HepG2 (cell line): ENCODE measurements at places on chromosomes 1 and 21.

DNA sequence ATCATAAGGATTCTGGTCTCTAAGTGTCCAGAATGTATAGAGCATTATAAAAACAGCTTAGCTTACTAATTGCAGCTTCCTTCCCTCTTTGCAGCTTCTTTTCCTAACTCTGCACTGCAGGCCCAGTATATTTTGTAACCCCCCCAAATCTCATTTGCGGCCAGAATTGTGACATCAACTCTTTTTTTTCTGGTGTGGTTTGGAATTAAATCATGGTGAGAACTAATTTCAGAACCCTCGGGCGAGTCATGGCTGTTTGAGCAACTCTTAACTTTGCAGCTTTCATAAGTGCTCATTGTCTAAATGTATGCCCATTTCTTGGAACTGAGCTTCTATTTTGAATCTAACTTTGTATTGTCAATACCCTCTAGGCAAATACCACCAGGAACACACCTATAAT lies 187.4 kb downstream of the CYYR1 start:
- no peak overlapping the region for H3K4me3 ChIP-seq
- H3K4me1 ChIP-seq: no peaks in the 10 kb centered on the region
- no peak for DNase-seq
- no peak overlapping the region for H3K27ac ChIP-seq

GRCh38 chr1:43358121-43358745 lies 548 bp upstream of the CDC20 start:
- H3K4me3 ChIP-seq: peak overlapping the region; percentile 92
- peaks cover 9% of the 10 kb centered on the region for H3K36me3 ChIP-seq
- peaks cover 60% of the 10 kb centered on the region for H3K4me1 ChIP-seq
- H3K27ac ChIP-seq: peak overlapping the region; percentile 64
- no peak for DNase-seq

GRCh38 chr1:215557992-215558626 lies 9.0 kb upstream of the KCTD3 start:
- DNase-seq: peak; percentile 65
- peaks cover 30% of the 10 kb centered on the region for H3K4me1 ChIP-seq

DNA sequence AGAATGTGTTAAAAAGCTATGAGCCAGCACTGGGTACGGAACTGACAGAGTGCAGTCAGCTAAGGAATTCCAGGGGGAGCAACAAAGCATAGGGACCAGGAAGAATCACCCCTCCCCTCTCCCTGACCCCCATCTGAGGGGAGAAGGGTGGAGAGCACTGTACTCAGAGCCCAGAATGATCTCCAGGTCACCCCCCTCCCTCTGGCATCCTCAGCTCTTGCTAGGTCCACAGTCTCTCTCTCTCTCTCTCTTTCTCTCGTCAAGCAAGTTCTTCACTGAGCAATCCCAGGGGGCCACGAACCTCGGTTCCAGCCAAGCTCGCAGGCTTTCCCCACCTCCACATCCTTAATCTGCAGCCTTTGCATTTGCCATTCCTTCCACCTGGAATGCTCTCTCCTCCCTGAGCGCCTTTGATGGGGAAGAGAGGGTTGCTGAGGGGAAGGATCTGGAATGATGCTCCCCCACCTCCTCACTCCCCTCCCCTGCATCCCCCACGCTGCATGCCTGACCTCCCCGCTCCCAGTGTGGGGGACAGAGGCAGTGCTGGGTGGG lies 6.7 kb upstream of the WASF2 start:
- no peaks in the 10 kb centered on the region for H3K27me3 ChIP-seq
- no peak overlapping the region for H3K27ac ChIP-seq
- H3K4me3 ChIP-seq: peak overlapping the region; percentile 57
- peaks cover 39% of the 10 kb centered on the region for H3K4me1 ChIP-seq
- DNase-seq: no peak

DNA sequence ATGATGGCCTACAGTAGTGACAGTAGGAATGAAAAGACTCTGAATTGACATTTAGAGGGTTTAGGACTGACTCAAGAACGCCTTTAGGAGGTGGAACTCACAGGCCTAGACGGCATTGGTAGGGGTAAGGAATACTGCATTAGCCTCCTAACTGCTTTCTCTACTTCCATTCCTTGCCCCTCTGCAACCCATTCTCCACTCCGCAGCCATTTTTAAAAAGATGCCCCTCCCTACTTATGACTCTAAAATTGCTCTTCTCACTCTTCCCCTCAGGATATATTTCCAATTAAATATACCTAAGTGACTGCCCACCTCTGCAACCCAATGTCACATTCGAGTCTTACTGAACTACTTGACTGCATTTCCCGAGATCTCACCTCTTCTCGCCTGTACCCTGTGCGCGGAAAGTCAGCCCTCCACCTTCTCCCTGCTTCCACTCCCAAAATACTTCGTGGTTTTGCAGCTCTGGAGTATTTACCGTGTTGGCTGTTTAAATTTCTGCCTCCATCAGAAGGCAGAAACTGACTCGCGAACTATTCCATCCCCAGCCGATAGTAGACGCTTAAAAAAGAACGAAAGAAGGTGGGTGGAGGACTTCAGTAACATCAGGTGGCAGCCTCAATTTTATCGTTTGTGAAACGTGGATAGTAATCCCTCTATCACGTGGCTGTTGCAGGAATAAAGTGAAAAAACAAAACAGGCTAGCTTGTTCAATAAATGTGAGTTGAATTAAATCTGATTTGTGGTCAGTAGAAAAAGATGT lies 1.1 kb upstream of the YBX1 start:
- no peak for DNase-seq
- no peaks in the 10 kb centered on the region; the same call in 2 of the 3 replicates for H3K27me3 ChIP-seq
- H3K36me3 ChIP-seq: no peaks in the 10 kb centered on the region; the same call in 1 of the 3 replicates
- H3K4me3 ChIP-seq: peak overlapping the region; percentile 86

- no peak for DNase-seq
- H3K4me3 ChIP-seq: no peak overlapping the region
- no peaks in the 10 kb centered on the region for H3K4me1 ChIP-seq
- H3K27ac ChIP-seq: no peak overlapping the region
Observed at GRCh38 chr1:198776602-198777029, 137.8 kb downstream of the PTPRC start.

GRCh38 chr1:27603681-27604578 lies at the start of gene AHDC1:
Gene AHDC1 (minus strand): TSS chr1:27604144. CDS start chr1:27552115, 52,029 bp downstream.
- DNase-seq: peak; percentile 74
- H3K36me3 ChIP-seq: no peaks in the 10 kb centered on the region
- no peaks in the 10 kb centered on the region for H3K27me3 ChIP-seq
- H3K27ac ChIP-seq: peak within 1 kb of the TSS; percentile 47
- peak within 1 kb of the TSS; percentile 83 for H3K4me3 ChIP-seq

DNA sequence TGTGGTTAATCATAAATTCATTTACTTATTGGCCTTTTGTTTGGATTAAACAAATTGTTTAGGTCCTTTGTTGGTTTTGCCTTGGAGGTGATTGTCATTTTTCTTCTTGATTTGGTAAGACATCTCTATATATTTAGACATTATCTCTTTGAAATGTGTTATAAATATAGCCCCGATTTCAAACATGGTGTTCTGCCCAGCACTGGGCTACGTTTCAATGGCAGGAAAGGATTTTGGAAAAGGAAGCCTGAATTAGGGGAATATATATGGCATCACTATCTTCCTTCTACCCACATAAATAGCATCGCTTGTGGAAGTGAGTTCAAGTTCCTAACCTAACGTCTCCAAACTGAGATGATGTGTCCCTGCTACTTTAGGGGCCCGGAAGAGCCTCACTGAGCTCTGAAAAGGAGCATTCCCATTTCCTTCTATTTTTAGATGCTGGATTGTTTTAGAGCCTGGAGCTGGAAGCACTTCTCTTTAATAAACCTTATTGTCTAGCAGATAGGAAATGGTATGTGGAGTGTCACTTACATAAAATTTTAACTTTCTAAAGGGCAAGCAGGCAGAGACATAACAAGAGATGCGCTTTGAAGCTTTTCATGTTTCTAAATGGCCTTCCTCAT lies 39.4 kb downstream of the PGBD5 start:
- no peak overlapping the region for H3K4me3 ChIP-seq
- peaks cover 9% of the 10 kb centered on the region for H3K4me1 ChIP-seq
- H3K27ac ChIP-seq: no peak overlapping the region
- no peak for DNase-seq
- H3K36me3 ChIP-seq: no peaks in the 10 kb centered on the region

GRCh38 chr21:41548781-41549180 lies 40.8 kb upstream of the TMPRSS2 start:
- no peak for DNase-seq
- H3K4me1 ChIP-seq: no peaks in the 10 kb centered on the region
- no peaks in the 10 kb centered on the region for H3K36me3 ChIP-seq
- no peak overlapping the region for H3K4me3 ChIP-seq

GRCh38 chr1:241842565-241842964 lies 5.4 kb upstream of the EXO1 start:
- no peaks in the 10 kb centered on the region for H3K36me3 ChIP-seq
- DNase-seq: no peak
- no peak overlapping the region for H3K4me3 ChIP-seq

DNA sequence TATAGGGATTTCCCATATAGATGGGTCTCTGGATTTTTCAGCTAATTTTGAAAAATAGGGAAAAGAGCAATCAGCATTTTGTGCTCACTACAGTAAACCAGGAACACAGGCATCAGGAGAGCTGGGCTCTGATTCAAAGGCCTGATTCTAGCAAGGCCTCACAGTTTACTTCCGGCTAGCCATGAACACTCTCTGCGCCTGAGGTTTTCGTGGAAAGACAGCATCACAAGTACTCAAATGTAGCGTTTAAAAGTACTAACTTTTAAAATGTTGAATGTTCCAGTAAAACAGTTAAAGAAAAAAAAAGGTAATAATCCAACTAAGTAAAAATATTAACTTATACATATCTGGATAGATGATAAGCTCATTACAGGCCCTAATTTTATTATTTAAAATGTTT lies 120.6 kb downstream of the SLC45A1 start:
- no peaks in the 10 kb centered on the region for H3K27me3 ChIP-seq
- H3K36me3 ChIP-seq: peaks cover 14% of the 10 kb centered on the region
- H3K4me1 ChIP-seq: no peaks in the 10 kb centered on the region
- no peak for DNase-seq

GRCh38 chr1:11345971-11346715 lies 73.1 kb downstream of the UBIAD1 start:
- H3K27ac ChIP-seq: no peak overlapping the region
- peaks cover 43% of the 10 kb centered on the region for H3K27me3 ChIP-seq
- DNase-seq: no peak
- H3K4me3 ChIP-seq: no peak overlapping the region
- H3K4me1 ChIP-seq: no peaks in the 10 kb centered on the region

DNA sequence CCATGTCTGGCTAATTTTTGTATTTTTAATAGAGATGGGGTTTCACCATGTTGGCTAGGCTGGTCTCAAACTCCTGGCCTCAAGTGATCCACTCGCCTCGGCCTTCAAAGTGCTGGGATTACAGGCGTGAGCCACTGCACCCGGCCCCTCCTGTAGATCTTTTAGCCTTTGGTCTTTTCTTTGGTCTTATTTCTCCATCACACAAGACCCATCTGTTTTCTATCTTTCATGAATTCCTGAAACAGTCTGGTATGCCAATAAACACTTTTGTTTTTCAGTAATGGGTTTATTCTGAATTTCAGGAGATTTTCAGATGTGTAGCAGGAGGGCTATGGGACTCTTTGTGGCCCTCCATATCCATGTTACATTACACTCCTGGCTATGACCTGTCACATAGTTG lies 23.2 kb downstream of the ERRFI1 start:
- no peaks in the 10 kb centered on the region for H3K27me3 ChIP-seq
- no peak for DNase-seq
- no peak overlapping the region for H3K27ac ChIP-seq
- no peaks in the 10 kb centered on the region for H3K36me3 ChIP-seq
- H3K4me3 ChIP-seq: no peak overlapping the region

GRCh38 chr1:117970252-117970651 lies 40.7 kb downstream of the WDR3 start:
- H3K27me3 ChIP-seq: no peaks in the 10 kb centered on the region
- no peak overlapping the region for H3K27ac ChIP-seq
- H3K4me1 ChIP-seq: no peaks in the 10 kb centered on the region
- no peak overlapping the region for H3K4me3 ChIP-seq

GRCh38 chr1:93357242-93357641 lies 11.5 kb downstream of the DR1 start:
- DNase-seq: no peak
- H3K36me3 ChIP-seq: peaks cover 10% of the 10 kb centered on the region
- no peak overlapping the region for H3K27ac ChIP-seq
- no peak overlapping the region for H3K4me3 ChIP-seq
- H3K27me3 ChIP-seq: no peaks in the 10 kb centered on the region
- H3K4me1 ChIP-seq: no peaks in the 10 kb centered on the region

DNA sequence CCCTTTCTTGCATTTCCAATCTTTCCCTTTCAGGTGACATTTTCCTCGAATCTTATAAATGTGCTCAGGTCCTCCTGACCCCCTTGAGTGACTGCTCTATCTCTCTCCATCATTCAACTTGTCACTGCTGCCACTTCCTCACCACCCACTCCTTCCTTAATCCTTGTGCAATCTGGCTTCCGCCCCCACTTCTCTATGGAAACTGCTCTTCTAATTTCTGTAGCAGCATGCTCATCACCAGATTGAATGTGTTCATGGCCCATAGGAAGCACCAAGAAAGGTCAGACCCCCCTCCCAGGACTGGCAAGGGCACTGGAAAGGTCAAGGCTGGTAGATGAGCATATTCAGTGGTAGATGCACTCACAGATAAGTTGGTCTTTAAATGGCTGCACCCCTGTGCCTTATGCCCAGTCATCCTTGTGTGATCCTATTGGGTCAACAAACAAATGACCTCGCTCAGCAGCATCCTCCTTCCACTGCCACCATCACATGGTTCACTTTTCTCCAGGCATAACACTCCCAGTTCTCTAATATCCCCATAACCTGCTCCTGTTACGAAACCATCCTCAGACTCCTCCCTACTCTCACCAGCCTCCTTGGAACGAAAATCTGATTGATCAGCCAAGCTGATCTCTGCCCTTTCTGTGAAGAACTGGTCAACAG lies 288.5 kb upstream of the POU3F1 start:
- no peaks in the 10 kb centered on the region for H3K36me3 ChIP-seq
- no peaks in the 10 kb centered on the region; the same call in 2 of the 3 replicates for H3K27me3 ChIP-seq
- no peak overlapping the region for H3K27ac ChIP-seq
- H3K4me1 ChIP-seq: no peaks in the 10 kb centered on the region
- no peak for DNase-seq

GRCh38 chr1:157626099-157626498 lies 28.2 kb upstream of the FCRL4 start:
- no peaks in the 10 kb centered on the region for H3K27me3 ChIP-seq
- H3K4me3 ChIP-seq: no peak overlapping the region
- H3K36me3 ChIP-seq: no peaks in the 10 kb centered on the region
- H3K4me1 ChIP-seq: no peaks in the 10 kb centered on the region

GRCh38 chr1:43134068-43134467 lies 38.0 kb downstream of the EBNA1BP2 start:
- H3K36me3 ChIP-seq: no peaks in the 10 kb centered on the region
- no peak overlapping the region for H3K4me3 ChIP-seq
- H3K27me3 ChIP-seq: no peaks in the 10 kb centered on the region
- peaks cover 16% of the 10 kb centered on the region for H3K4me1 ChIP-seq
- peak; percentile 30 for DNase-seq

GRCh38 chr1:115166531-115167091 lies 77.3 kb upstream of the TSPAN2 start:
- no peaks in the 10 kb centered on the region for H3K4me1 ChIP-seq
- H3K36me3 ChIP-seq: no peaks in the 10 kb centered on the region
- no peak for DNase-seq

- H3K36me3 ChIP-seq: no peaks in the 10 kb centered on the region
- H3K27me3 ChIP-seq: peaks cover 2% of the 10 kb centered on the region; the same call in 1 of the 2 replicates
- H3K27ac ChIP-seq: no peak overlapping the region
- no peak for DNase-seq
- H3K4me3 ChIP-seq: no peak overlapping the region
- H3K4me1 ChIP-seq: no peaks in the 10 kb centered on the region
Observed at GRCh38 chr1:33610864-33611455, 138.5 kb downstream of the ZSCAN20 start.
